Esophagus muscularis mucosa (tissue), 4 donors: ENCODE measurements at places on chromosomes 3 and 15. TPM values are rescaled to one million over a fixed set of nuclear protein-coding genes. Genes with fewer than 3 reads are reported as not detected.

DNA sequence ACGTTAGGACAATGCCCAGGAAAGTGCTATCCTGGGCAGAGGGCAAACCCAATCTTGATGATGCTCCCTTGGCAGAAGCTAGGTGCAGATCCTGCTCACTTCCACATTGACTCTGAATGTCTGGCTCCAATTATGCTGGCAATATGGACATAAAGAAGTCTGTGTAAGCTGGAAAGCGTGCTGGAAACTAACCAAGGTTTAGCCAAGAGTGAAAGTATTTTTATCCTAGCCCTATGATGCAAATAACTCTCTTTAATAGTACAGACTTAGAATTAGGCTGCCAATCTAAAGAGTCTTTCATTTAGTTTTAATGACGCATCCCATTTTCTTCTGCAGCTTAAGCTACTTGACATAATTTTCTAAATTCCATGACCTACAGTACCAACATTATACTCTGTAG is 571.8 kb downstream of the TUSC7 start:
- H3K4me3 ChIP-seq = no peak overlapping the region
- H3K27ac ChIP-seq = no peak overlapping the region
- H3K27me3 ChIP-seq = no peaks in the 10 kb centered on the region
- DNase-seq = no peak
- H3K36me3 ChIP-seq = no peaks in the 10 kb centered on the region
- H3K4me1 ChIP-seq = no peaks in the 10 kb centered on the region

DNA sequence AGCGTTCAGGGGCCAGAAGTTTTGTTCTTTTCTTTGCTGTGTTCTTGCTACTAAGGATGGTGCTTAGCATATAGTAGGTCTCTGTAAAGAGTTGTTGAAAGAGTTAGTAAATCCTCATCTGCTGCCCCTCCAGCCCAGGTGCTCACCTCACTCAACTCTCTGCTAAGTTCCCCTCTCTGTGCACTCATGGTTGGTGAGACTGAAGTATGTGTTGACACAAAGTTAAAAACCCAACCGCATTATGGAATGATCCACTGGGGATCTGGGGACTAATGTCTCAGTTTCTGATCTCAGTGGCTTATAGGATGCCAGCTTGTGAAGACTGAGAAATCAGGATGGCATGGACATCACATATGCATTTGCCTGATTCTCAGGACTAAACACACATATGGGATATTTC is 13.8 kb downstream of the RYR3 start:
- no peaks in the 10 kb centered on the region for H3K36me3 ChIP-seq
- no peak overlapping the region for H3K4me3 ChIP-seq
- no peaks in the 10 kb centered on the region for H3K4me1 ChIP-seq
- no peaks in the 10 kb centered on the region for H3K27me3 ChIP-seq
- peak; percentile 60 for DNase-seq
- no peak overlapping the region for H3K27ac ChIP-seq

The GOLGA8S gene
- 0.17 TPM for total RNA-seq

DNA sequence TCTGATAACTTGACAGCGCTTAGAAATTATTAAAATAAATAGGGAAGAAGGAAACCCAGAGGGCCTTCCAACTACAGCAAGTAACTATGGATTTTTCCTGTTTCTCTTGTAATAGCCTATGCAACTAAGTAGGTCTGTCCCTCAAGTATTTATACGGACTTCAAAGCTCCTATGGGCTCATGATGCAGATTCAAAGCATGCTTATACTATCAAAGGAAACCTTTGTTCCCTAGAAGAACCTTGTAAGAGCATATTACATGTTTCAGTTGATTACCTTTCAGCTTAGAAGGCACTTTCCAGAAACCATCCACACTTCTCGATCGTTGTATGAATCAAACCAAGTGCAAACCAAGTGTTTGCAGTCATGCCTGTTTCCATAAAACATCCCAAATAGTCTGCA is 158.8 kb downstream of the ALCAM start:
- H3K27ac ChIP-seq = no peak overlapping the region
- H3K27me3 ChIP-seq = no peaks in the 10 kb centered on the region
- no peaks in the 10 kb centered on the region for H3K36me3 ChIP-seq
- no peak overlapping the region for H3K4me3 ChIP-seq
- no peak for DNase-seq

The PRICKLE2 gene
- 89.2 TPM for total RNA-seq

The PLA2G4D gene
- not detected for total RNA-seq

The GRK7 gene
- total RNA-seq = not detected

- no peak for DNase-seq
- no peak overlapping the region for H3K4me3 ChIP-seq
- H3K4me1 ChIP-seq = no peaks in the 10 kb centered on the region
- no peak overlapping the region for H3K27ac ChIP-seq
- no peaks in the 10 kb centered on the region for H3K27me3 ChIP-seq
Observed at GRCh38 chr3:81308306-81308705, 453.1 kb downstream of the GBE1 start.

The WDR6 gene
- 77.2 TPM for total RNA-seq

DNA sequence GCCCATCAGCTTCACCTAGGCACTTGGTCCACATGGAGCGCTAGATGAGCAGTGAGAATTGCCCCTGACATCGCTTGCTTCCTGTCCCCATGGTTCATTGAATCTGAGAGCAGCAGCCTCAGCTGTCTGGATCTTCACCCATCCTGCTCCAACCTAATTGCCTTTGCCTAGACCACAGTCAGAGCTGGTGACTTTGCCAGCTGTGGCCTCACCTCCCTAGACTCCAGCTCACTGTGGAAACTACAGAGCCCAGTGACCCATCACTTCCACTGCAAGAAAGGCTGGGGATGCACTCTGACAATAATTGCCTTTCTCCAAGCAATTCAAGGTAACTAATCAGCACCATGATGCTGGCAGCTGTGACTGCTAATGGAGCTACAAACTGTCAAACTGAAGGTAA is 30.6 kb upstream of the SLC6A1 start:
- no peak overlapping the region for H3K27ac ChIP-seq
- no peaks in the 10 kb centered on the region for H3K27me3 ChIP-seq
- DNase-seq = no peak
- no peak overlapping the region for H3K4me3 ChIP-seq
- peaks cover 15% of the 10 kb centered on the region for H3K4me1 ChIP-seq

- no peak for DNase-seq
- H3K4me1 ChIP-seq = peaks cover 31% of the 10 kb centered on the region
- no peak overlapping the region for H3K27ac ChIP-seq
- no peaks in the 10 kb centered on the region for H3K36me3 ChIP-seq
- H3K27me3 ChIP-seq = no peaks in the 10 kb centered on the region
- H3K4me3 ChIP-seq = no peak overlapping the region
Observed at GRCh38 chr3:129837065-129837642, 56.4 kb downstream of the TMCC1 start.

DNA sequence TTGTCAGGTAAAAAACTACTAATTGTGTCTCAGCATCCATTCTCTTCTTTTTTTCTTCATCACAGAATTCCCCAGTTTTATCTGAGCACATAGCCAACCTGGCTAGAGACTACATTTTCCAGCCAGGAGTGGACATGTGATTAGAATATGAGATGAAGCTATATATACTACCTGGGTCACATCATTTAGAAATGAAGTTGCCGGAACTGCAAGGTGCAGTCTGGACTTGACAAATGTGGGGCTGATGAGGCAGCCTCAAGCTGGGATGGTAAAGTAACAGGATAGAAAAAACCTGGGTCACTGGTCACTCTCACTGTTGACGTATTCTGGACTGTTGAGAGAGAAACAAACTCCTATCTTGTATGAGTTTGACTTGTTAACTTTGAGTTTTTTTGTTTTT is 99.6 kb downstream of the STRIT1 start:
- DNase-seq = no peak
- H3K36me3 ChIP-seq = no peaks in the 10 kb centered on the region
- H3K27me3 ChIP-seq = no peaks in the 10 kb centered on the region

GRCh38 chr15:34900748-34901147 is 68.8 kb downstream of the AQR start:
- H3K36me3 ChIP-seq = peaks cover 60% of the 10 kb centered on the region
- H3K4me3 ChIP-seq = no peak overlapping the region
- DNase-seq = no peak

DNA sequence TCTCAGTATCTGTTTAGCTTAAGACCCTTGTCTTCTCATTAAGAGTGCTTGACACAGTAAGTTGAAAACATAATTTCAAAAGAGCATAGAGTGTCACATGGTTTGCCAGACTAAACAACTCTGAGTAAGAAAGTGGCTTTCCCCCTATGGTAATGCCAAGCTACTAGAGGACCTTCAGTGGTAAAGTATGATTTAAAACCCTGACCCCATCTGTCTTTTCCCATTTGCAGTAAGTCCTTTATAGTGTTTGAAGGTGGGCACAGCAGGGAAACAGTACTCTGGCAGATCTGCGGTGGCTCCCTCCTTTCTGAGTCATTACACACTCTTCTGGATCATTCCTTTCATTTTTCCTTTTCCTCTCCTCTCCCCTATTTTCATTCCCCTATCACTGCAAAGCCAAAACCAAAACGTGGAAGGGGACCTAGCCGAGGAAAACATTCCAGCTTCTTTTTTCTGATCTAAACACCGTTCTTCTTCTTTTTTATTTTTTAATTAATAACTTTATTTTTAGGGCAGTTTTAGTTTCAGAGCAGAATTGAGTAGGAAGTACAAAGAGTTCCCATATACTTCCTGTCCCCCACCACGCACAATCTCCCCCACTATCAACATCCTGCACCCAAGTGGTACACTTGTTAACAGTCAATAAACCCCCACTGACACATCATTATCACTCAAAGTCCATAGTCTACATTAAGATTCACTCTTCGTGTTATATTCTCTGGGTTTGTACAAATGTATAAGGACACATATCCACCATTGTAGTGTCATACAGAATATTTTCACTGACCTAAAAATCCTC is 74.7 kb downstream of the PPARG start:
- no peaks in the 10 kb centered on the region for H3K27me3 ChIP-seq
- H3K4me3 ChIP-seq = no peak overlapping the region
- H3K36me3 ChIP-seq = no peaks in the 10 kb centered on the region
- no peaks in the 10 kb centered on the region for H3K4me1 ChIP-seq
- H3K27ac ChIP-seq = no peak overlapping the region

The EBLN2 gene
- 2.1 TPM for total RNA-seq

The GOLGA6B gene
- not detected for total RNA-seq

GRCh38 chr3:193451902-193452301 is 73.3 kb upstream of the ATP13A5 start:
- no peak overlapping the region for H3K4me3 ChIP-seq
- H3K36me3 ChIP-seq = no peaks in the 10 kb centered on the region
- no peaks in the 10 kb centered on the region for H3K27me3 ChIP-seq
- no peak overlapping the region for H3K27ac ChIP-seq
- no peaks in the 10 kb centered on the region for H3K4me1 ChIP-seq
- DNase-seq = no peak

GRCh38 chr15:84914351-84914750 is 29.9 kb downstream of the SLC28A1 start:
- peaks cover 55% of the 10 kb centered on the region for H3K4me1 ChIP-seq
- H3K4me3 ChIP-seq = no peak overlapping the region
- no peak overlapping the region for H3K27ac ChIP-seq
- H3K27me3 ChIP-seq = no peaks in the 10 kb centered on the region
- no peak for DNase-seq
- H3K36me3 ChIP-seq = no peaks in the 10 kb centered on the region

The B4GALT4 gene
- total RNA-seq = 15.4 TPM
